ENCODE measurements at places on chromosomes 3 and 15. TPM values are rescaled to one million over a fixed set of nuclear protein-coding genes. Genes with fewer than 3 reads are reported as not detected.
A peak's percentile ranks its signal among the peaks of the same experiment; 100 is the strongest.

DNA sequence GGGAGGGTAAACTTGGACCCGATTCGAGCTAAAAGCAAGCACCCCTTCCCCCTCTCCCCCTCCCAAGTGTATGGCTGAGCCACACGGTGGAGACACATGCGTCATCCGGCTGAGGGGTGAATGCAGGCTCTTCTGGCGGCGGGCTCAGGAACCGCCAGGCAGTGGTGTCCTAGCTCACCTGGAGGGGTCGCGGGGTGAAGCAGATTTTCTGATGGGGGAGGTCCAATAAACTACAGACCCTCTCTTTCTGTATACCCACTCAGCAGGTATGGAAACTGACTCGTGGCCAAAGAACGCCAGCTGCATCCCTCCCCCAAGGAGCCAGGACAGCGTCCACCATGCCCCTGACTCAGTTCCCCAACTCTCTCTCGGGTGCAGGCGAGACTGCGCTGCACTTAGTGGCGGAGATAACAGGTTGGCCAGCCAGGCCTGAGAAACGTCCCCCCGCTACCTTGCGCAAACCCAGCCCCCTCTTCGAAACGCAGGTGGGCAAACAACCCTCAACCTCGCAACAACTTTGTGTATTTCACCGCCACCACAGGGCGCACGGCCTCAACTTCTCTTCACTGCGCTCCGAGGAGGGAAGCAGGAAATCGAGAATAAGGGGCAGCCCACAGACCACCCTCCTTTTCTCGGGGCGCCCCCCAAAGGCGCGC, 1.3 kb downstream of the MAGI1 start:
- DNase-seq = peak; percentile 74
- H3K27me3 ChIP-seq = no peaks in the 10 kb centered on the region
- H3K4me3 ChIP-seq = peak overlapping the region; percentile 68
- H3K36me3 ChIP-seq = no peaks in the 10 kb centered on the region
- peaks cover 38% of the 10 kb centered on the region for H3K4me1 ChIP-seq
- H3K27ac ChIP-seq = peak overlapping the region; percentile 98

The CLDN1 gene
- 33.3 TPM for total RNA-seq

- H3K36me3 ChIP-seq = no peaks in the 10 kb centered on the region
- DNase-seq = no peak
- no peak overlapping the region for H3K4me3 ChIP-seq
- no peaks in the 10 kb centered on the region for H3K27me3 ChIP-seq
- peaks cover 14% of the 10 kb centered on the region for H3K4me1 ChIP-seq
Observed at GRCh38 chr3:117263745-117264144, 554.2 kb downstream of the TUSC7 start.

DNA sequence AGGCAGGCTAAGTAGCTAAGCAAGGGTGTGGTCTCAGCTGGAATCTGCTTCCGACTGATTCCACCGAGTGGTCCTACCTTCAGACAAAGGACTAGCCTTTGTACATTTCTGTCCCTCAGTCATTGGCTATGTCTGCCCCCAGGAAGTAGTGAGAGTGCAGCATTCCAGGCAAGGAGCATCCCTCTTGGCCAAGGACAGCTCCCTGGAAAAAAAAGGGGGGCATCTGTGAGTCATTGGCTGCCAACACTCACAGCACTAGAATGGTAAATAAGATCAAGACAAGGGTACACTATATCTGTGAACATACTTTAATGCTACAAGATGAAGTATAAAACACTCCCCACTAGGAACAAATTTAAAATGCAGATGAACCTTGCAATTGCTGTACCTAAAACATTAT, 66.8 kb downstream of the STAC start:
- no peak overlapping the region for H3K27ac ChIP-seq
- no peaks in the 10 kb centered on the region for H3K4me1 ChIP-seq
- no peak for DNase-seq
- H3K36me3 ChIP-seq = no peaks in the 10 kb centered on the region

DNA sequence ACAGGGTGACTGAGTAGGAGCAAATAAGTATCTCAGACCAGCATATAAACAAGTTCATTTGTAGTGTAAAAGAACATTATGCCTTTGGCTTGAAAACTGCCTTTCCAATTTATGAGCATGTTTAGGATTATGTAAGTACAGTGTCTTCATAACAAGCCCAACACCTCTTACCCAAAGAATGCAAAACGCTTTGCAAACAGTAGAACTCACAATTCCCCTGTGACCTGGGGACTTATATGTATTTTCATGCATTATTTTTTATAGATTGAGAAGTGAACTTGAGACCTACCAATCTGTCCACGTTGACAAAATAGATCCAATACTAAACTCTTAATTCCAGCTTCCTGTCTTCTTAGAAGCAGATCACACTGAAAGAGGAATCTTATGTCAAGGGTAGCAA, 202.1 kb downstream of the TP63 start:
- DNase-seq = no peak
- no peaks in the 10 kb centered on the region for H3K36me3 ChIP-seq
- H3K4me1 ChIP-seq = no peaks in the 10 kb centered on the region
- no peak overlapping the region for H3K4me3 ChIP-seq
- no peaks in the 10 kb centered on the region for H3K27me3 ChIP-seq

DNA sequence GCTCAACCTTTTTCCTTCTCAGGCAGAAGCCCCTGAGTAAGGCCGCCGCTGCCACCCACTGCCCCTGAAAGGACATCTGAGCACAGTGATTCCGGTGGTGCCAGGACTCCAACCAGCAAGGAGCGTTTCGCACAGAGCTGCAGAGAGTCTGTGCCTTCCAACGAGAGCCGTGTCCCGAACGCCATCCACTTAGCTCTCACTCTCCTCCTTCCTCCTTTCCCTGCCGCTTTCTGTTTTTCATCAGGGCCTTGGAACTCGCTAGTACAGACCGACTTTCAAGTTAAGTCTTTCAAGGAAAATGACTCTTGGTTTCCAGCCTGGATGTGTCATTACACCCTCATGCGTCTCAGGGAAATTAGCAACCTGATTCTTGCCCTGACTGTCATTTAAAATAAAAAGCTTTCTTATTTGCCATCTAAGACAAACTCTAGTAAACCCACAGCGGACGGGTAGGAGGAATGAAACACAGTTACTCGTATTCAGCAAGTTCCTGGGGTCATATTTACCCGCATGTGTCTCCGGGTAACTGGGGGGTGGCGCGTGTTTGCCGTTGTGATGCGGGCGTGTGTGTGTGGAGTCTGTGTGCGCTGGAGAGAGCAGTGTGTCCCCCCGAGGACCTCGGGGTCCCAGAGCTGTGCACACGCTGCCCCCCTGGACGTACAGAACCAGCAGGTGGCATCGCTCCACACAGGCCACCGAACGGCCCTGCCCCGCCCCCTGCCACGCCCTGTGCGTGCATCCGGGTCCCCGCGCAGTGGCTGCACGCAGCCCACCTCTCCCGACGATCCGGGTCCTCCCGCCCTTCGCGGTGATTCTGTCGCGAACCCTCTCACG, 30.4 kb upstream of the ALDH1A3 start:
- H3K27ac ChIP-seq = peak overlapping the region; percentile 38
- DNase-seq = peak; percentile 67
- H3K4me3 ChIP-seq = peak overlapping the region; percentile 22
- H3K4me1 ChIP-seq = peaks cover 9% of the 10 kb centered on the region

The COL6A5 gene
- total RNA-seq = not detected

- DNase-seq = no peak
- no peaks in the 10 kb centered on the region for H3K4me1 ChIP-seq
- no peak overlapping the region for H3K27ac ChIP-seq
- no peaks in the 10 kb centered on the region for H3K27me3 ChIP-seq
- H3K36me3 ChIP-seq = no peaks in the 10 kb centered on the region
Observed at GRCh38 chr15:99973351-99973750, 240.1 kb upstream of the LYSMD4 start.

DNA sequence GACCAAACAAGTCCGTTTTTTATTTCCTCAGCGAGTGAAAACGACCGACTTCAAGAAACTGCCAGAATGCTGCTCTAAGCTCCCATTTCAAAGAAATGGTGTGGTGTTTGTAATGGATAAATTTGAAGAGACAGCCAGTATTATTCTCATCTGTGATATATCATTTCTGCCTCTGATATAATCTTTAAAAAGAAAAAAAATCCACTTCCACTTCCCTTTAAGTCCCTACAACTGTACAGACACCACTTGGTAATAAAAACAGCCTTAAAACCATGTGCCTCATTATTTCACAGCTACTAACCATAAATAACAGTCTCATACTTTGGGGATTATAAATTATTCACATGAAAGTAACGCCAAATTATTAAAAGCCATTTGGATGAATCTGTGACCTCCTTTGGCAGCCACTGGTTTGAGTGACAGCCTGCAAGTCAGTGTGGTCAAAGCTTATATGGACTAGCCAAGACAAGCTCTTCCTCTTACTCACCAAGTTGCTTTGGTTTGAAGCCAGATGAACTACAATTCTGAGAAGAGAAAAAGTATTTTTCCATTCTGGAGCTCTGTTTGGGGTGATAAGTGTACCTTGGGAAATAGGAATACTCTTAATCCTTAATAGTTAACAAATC, 168.0 kb downstream of the SHOX2 start:
- H3K27me3 ChIP-seq = no peaks in the 10 kb centered on the region
- H3K27ac ChIP-seq = no peak overlapping the region
- H3K4me3 ChIP-seq = no peak overlapping the region
- H3K36me3 ChIP-seq = no peaks in the 10 kb centered on the region
- H3K4me1 ChIP-seq = no peaks in the 10 kb centered on the region
- no peak for DNase-seq

- H3K4me3 ChIP-seq = no peak overlapping the region
- DNase-seq = no peak
- H3K36me3 ChIP-seq = no peaks in the 10 kb centered on the region
- H3K27me3 ChIP-seq = no peaks in the 10 kb centered on the region
- H3K27ac ChIP-seq = no peak overlapping the region
- no peaks in the 10 kb centered on the region for H3K4me1 ChIP-seq
Observed at GRCh38 chr3:38551026-38551832, 55.1 kb downstream of the EXOG start.

DNA sequence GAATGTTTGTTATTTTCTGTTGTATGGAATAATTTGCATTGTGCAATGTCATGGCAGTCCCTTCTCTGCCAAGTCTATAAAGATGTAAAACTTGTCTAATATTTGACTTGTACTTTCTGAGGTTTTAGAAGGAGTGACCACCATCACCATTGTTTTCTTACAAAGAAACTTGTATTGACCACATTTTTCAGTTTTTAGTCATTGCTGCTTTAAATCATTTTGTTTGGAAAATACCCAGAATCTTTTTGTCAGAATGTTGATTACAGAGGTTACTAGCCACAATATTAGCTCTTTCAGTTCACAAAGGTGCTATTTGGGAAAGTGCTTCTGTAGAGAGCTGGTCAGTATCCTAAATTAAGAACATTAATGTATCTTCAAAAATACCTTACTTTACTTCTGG, 532.4 kb upstream of the GBE1 start:
- no peak overlapping the region for H3K4me3 ChIP-seq
- no peak overlapping the region for H3K27ac ChIP-seq
- no peak for DNase-seq
- H3K4me1 ChIP-seq = no peaks in the 10 kb centered on the region

DNA sequence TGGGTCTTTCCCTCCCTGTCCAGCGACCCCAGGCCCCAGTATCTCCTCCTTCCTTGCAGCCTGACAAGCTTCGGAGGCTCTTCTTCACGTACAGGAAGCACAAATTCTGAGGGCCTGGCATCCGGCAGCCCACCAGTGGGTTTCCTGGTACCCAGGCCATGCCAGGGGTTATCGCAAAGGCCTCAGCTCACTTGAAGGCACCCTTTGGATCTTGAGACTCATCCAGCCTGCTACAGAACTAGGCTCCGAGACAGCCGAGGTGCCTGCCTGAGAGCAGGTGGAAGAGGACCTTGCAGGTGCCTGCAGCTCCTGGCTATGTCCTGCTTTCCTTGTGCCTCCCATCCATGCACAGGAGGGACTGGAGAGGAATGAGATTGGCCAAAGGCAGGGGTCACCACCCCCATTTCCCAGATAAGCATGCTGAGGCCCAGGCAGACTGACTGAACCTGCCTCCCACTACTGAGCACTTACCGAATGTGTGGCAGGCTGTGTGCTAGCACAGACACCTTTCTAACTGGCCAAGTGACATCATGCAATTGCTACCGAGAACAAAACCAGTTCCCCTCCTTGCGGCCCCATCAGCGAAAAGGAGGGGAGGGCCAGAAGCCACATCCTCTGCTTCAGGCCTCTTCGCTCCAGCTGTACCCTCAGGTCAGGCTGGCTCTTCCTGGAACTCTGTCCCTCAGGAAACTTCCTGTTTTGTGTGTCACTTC, 11.2 kb downstream of the SH2D7 start:
- DNase-seq = peak; percentile 48
- no peaks in the 10 kb centered on the region for H3K36me3 ChIP-seq

DNA sequence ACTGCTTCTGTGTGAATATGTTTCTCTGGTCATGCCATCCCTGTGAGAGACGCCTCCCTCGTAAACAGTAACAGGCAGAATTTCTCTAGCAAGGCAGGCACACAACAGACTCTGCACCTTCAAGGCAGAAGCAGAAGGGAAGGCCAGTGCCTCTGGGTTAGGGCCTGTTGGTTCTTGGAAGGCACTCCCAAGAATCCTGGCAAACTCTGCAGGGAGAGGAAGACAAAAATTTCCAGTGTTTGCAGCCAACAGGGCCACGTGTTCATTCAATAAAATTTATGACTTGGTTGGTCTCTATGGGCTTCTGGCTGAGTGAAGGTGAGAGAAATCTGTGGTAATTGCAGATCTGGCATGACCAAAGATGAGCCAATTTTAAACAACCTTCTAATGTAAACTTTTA, 39.3 kb downstream of the NFKBIZ start:
- no peak overlapping the region for H3K4me3 ChIP-seq
- no peak for DNase-seq
- H3K27me3 ChIP-seq = no peaks in the 10 kb centered on the region
- H3K27ac ChIP-seq = no peak overlapping the region

DNA sequence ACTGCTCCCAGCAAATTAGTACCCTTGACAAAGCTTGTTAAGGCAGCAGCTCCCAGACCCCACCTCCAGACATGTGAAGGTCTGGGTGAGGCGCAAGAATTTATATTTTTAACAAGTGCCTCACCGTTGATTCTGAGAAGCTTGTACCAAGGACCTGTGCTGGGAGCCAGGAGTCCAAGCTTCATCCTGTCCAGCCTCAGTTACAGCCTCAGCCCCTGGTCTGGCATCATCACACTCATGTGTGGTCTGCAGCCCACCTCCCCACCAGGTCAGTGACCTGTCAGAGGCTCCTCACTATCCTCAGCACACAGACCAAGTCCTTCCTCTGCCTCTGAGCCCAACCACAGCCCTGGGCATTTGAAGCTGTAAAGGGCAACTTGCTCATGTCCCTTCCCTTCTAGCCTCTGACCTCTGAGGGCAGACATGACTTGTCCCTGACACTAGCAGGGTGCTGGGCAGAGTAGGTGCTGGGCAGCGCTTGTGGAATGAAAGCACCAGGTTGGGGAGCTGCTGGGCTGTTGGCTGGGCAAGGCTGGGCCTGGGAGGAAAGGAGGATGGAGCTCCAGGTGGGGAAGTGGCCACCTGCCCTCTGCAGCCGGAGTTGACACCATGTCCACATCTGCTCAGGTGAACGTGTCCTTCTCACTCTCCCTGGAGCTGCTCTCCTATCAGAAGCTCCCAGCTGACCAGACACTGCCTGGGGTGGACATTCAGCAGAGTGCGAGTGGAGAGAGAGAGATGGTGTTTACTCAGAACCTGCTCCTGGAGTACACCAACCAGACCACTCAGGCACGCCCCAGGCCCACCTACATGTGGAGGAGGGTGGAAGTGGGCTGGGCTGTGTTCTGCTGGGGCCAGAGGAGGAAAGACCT, 16.9 kb downstream of the ACAA1 start:
- DNase-seq = peak; percentile 4
- peaks cover 10% of the 10 kb centered on the region for H3K36me3 ChIP-seq
- H3K27ac ChIP-seq = no peak overlapping the region
- no peak overlapping the region for H3K4me3 ChIP-seq

Measured in body of pancreas (tissue), 4 donors.